ENCODE measurements at places on chromosomes 7 and 10.

DNA sequence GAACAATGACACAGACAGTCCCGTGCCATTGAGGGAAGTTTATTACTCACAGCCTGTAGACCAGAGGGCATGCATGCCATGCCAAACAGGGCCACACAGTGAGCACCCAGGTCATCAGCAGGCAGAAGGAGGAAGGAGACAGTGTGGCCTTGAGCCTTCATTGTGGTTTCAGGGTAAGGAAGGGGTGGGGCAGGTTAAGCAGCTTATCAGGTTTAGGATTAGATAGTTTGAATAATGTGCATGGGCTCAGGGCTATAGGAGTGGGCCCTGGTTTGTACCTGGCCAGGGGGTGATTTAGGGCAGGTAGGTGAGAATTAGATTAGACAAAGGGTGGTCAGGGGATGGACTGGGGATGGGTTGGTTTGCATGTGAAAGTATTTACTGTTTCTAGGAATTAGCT, 67.9 kb downstream of the ADCY1 start:
- DNase-seq: no peak

GRCh38 chr10:62745581-62745980, 58.9 kb upstream of the ADO start:
- no peak for DNase-seq

DNA sequence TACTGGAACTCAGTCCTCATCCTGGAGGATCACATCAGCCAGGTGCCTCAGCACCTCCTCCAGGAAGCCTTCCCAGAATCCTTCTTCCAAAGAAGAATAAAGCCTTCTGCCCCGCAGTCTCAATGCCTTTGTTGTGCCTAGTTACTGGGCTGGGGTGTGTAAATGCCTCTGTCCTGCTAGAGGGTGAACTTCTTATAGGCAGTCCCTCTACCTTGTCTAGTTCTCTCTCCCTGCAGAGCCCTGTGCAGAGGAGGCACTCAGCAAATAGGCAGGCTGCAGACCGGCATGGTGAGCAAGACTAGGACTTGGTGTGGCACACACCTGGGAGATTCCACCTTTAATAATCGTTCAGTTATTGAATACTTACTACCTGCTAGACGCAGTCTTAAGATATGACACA, 104.7 kb upstream of the PCBD1 start:
- no peak for DNase-seq

GRCh38 chr7:77199013-77199966, at the start of gene FGL2:
Gene FGL2, minus strand, starts transcription at chr7:77199819. Its CDS starts 26 bp downstream, at chr7:77199793.
- peak; percentile 53 for DNase-seq

DNA sequence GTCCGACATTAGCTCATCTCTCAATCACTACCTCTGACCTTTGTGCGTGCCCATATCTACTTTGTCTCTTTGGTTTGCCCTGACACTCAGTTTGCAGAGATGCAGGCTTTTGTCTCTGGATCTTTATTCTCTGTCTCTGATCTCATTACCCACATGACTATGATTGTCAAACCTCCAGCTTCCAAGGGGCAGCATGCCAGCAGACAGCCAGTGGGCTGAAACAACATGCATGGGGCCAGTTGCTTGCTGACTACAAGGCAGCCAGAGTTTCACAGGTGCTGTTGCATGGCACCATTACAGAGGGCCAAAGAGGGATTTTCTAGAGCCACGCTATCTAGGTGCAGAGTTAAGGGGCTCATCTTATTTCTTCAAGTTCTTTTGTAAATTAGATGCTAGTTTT, 146.2 kb downstream of the SPAG6 start:
- DNase-seq: no peak

DNA sequence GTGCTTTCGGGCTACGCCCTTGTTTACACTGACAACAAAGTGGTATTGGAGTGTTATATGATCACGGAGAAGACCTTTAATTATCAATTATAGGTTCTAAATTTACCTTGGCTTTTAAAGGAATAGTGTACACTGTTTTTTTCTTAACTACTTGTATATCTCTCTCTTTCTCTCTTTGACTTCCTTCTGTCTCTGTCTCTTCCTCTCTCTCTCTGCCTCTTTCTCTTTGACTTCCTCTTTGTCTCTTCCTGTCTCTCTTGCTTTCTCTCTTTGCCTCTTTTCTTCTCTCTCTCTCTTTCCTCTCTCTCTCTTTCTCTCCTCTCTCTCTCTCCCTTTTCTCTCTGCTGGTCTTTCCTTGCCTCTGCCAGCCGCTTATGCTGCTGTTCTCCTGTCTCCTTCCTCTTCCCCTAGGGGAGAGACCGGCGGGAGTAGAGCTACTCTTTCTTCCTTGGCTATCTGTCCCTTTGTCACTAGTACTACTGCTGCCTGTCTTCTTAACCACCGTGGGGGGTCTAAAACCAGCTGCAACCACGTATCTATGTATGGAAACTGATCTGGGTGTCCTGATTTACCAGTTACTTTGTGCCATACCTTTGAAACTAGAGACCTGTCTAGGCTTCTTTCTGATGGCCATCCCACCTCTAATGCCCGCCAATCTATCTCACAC, 36.9 kb upstream of the GSDME start:
- DNase-seq: no peak

DNA sequence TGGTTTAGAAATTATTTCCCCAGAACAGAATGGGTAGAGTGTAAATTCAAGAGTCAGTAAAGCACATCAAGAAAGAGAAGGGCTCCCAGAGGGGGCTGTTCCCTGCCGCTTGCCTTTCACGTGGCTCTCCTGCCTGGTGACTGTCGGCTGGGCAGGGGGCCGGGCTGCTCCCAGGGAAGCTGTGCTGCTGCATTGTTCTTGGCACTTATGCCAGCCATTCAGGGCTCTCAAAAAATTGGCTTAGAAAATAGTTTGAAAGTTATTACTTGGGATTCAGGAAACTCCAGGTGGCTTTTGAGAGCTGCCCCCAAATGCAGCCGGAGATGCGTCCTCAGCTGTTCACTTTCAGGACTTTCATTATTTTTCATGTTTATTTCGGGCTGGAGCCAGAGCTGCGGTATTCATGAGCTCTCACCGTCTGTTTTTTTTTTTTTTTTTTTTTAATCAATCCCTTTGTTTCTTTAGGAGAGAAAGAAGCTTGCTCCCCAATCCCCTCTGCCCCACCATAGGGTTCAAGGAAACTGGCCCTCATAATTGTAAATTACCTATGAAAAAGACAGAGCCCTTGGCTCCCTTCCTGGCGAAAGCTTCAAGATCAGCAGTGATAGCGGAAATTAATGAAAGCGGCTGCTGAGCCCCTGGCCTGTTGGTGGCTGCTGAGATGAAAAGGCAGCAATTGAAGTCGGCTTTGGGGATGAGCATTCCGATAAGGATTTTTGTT, 94.1 kb downstream of the SORCS3 start:
- DNase-seq: no peak

DNA sequence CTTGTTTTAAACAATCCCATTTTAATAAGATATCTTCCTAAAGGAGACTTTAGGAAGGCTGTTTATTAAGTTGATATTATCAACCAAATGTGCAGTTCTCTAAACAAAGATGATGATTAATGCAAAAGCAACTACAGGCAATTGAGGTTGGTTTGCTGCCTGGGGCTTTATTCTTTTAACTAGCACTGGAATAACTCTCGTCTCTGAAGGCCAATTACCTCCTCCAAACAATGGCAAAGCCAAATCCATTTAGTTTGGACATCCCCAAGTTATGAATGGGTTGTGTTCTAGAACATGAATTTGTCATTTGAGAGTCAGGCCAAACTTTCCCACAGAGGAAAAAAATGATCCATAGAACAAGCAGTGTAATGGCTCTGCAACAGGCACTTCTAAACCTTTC, 114.1 kb downstream of the SLC16A9 start:
- DNase-seq: no peak

DNA sequence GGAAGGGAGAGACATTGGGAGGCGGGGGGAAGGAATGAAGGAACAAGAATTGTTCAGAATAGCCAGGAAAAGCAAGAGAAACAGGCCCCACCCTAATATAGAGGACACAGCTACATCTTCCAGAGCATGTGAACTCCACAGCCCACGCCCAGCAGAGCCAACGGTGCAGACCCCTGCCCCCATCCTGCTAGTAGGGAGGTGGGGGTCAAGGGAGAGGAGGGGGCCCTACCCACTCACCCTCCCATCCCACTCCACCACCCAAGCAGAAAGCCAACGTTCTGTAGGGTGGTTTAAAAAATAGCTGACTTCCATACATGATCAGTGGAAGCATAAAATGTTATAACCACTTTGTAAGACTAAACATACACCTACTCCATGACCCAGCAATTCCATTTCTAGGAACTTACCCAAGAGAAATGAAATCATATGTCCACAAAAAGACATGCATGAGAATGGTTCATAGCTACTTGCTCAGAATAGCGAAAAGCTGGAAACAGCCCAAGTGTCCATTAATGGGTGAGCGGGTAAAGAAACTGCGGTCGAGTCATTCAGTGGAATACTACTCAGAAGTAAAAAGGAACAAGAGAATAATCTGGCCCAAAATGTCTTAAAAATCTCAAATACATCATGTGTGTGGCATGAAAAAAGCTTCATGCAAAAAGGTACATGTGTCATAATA, 31.8 kb downstream of the CTBP2 start:
- no peak for DNase-seq

GRCh38 chr7:13028825-13029099, 341.3 kb downstream of the ARL4A start:
- no peak for DNase-seq

DNA sequence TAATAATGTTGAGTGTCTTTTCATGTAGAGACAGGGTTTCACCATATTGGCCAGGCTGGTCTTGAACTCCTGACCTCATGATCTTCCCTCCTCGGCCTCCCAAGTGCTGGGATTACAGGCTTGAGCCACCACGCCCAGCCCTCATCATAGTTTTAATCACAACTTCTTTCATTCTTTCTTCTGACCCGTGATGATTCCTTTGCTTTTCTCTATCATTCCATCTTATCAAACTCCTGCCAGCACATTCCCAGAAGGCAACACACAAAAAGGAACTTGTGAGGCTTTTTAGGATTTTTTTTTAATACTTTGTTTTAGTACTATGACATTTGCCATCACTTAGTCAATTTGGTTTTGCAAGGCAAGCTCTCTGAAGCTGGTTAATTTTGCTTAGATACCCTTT, 77.5 kb upstream of the MEOX2 start:
- DNase-seq: no peak

DNA sequence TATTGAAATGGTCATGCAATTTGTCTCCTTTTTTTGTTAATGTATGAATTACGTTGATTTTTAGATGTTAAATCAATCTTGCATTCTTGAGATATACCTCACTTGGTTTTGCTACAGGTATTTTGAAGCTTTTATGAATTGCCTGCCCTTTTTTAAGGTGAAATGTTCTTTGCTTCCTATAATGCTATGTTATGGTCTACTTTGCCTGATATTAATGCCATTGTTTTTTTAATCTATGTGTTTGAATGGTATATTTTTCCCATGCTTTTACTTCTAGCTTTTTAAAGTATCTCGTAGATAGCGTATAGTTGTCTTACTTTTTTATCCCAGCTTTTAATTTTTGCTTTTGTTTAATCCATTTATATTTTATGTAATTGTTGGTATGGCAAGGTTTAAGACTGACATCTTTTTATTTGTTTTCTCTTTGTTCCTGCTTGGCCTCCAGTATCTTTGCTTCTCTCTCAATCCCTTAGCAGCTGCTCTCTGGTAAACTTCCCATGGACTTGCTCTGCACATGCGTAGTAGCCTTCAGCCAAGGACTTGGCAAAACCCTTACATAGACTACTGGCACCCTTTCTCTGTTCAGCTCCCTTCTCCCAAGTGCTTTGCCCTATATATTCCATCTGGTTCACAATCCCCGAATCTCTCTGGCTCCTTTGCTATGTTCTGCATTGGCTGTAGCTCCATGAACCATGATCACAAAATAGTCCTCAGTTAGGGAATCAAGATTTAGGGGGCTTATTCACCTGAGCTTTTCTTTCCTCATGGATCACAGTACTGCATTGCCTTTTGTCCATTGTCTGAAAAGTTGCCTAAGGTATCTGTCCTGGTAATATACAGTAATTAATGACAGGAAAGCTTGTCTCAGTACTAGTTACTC, 8.4 kb downstream of the TRIM24 start:
- DNase-seq: no peak

DNA sequence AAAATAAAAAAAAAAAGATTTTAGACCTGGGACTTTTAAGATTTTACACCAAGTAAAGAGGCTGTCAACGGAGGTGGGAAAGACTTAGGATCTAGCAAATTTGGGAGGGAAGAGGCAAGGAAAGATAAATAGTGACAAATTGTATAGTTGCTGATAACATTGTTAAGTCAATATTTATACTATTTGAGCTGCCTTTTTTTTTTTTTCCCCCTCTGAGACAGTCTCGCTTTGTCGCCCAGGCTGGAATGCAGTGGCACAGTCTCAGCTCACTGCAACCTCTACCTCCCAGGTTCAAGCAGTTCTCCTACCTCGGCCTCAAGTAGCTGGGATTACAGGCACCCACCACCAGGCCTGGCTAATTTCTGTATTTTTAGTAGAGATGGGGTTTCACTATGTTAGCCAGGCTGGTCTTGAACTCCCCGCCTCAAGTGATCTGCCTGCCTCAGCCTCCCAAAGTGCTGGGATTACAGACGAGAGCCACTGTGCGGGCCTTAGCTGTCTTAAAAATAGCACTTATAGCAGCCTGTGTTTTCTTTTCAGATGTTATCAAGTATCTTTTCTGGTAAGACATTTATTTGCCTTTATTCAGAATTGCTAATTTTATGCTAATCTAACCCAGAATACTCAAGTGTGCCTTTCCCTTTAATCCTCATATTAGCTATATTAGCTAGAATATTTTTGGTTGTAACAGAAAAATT, 94.5 kb downstream of the MMRN2 start:
- DNase-seq: no peak

GRCh38 chr7:84633-85020, 107.7 kb upstream of the FAM20C start:
- DNase-seq: no peak

- no peak for DNase-seq
These were observed 630.6 kb downstream of the KCNMA1 start for GRCh38 chr10:77006836-77007511.

- no peak for DNase-seq
These were observed 10.4 kb upstream of the GSAP start for GRCh38 chr7:77426521-77427051.

GRCh38 chr10:112967200-112967599, 17.2 kb downstream of the TCF7L2 start:
- DNase-seq: no peak

- no peak for DNase-seq
These were observed 19.4 kb upstream of the PDCD4 start for GRCh38 chr10:110852255-110852896.

DNA sequence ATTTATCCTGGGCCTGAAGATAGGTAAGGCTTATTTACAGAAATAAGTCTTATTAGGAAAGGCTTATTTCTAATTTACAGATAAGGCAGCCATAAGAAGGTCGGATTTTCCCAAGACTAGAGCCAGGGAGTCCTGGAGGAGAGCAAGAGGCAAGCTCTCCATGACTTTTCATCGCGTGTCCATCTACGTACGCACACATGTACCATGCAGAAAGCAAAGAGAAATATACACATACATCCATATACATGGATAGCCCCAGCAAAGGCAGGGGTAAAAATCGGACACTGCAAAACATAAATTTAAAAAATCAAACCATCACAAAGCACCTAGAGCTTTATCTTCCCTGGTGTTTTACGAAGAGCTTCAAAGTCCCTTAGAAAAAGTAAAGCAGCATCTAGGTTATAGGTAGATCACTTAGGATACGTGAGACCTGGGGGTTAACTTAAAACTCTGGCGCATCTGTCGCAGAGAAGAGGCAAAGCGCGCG, 25.8 kb upstream of the ZRANB1 start:
- DNase-seq: no peak

All from activated naive CD8-positive, alpha-beta T cell treated with anti-CD3 and anti-CD28 coated beads, Interleukin-2, amount 10 ng/mL, durations not matched to agents 7 days and 5 days (primary cell).